T follicular helper cell (primary cell): ENCODE measurements at places on chromosomes 6 and 20.

DNA sequence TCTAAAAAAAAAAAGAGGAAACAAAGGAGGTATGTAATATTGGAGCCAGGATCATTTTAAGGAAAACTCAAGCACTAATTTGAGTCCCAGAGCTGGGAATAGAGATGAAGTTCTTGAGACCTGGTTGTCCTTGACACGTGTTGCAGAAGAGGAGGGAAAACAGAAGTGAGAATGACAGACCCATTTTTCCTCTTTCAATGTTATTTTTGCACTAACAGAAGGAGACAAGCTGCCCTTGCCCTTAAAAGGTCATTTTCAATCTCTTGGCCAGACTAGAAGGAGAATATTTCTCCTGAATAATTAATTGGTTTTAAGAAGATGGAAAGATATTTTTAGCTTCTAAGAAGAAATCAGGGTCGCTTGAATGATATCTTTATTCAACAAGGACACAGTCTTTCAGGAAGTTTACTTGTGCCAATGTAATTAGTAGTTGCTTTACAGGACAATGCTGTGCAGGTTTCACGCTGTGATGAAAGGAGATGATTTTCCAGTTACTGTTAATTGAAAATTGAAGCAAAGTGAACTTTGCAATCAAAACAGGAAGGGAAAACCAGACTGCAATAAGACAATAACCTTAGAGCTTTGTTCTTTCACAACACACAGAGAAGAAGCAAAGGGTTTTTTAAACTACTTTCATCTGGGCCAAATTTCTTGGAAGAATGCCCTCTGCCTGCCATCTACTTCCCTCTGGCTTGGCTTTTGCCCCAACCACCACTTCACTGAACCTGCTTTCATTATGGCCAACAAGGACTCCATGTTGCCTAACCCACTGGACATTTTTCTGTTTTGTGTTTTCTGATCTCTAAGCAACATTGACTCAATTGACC is 107.8 kb upstream of the SHLD1 start:
- no peak for DNase-seq

DNA sequence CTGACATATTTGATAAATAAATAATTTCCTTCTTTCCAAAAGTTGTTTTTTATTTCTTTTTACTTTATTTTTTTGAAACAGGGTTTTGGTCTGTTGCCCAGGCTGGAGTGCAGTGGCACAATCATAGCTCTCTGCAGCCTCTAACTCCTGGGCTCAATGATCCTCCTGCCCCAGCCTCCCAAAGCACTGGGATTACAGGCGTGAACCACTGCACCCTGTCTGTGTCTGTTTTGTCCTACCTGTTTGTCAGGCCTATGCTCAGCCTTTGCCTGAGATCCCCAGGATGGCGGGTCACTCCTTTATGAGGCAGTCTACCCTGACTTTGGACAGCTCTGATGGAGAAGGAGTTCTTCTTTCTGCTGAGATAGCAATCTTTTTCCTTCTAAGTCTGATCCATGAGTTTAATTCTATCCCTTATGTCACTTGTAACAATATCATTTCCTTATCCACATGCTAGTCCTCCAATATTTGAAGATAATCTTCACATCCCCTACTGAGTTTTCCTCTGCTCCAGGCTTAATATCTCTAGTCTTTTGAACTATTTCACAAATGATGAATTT is 14.4 kb upstream of the SLC16A10 start:
- DNase-seq: no peak

- no peak for DNase-seq
Measured at GRCh38 chr6:122722746-122723145, 56.8 kb upstream of the FABP7 start.

GRCh38 chr6:130947464-130947863 is 115.6 kb downstream of the EPB41L2 start:
- no peak for DNase-seq

DNA sequence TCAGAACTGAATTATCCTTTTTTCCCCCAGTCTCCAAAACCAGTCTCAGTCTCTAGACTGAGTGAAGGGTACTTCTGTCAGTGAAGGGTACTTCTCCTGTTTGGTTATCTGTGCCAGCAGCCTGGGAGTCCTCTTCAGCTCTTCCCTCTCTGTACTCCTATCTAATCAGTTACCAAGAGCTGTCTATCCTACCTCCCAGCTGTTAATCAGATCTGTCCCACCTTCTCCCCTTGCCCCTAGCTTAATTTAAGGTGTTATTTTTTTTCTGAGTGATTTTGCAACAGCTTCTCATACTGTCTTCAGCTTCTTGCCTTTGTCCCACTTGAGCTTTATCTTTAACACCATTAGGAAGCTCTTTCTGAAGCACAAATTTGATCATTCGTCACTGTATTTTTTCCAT is 491.9 kb upstream of the SOX4 start:
- no peak for DNase-seq

- DNase-seq: no peak
Measured at GRCh38 chr20:10724449-10725173, 50.8 kb upstream of the JAG1 start.
